ENCODE measurements at places on chromosomes 2 and 18. TPM values are rescaled to one million over a fixed set of nuclear protein-coding genes. Genes with fewer than 3 reads are reported as not detected.
A peak's percentile ranks its signal among the peaks of the same experiment; 100 is the strongest.

DNA sequence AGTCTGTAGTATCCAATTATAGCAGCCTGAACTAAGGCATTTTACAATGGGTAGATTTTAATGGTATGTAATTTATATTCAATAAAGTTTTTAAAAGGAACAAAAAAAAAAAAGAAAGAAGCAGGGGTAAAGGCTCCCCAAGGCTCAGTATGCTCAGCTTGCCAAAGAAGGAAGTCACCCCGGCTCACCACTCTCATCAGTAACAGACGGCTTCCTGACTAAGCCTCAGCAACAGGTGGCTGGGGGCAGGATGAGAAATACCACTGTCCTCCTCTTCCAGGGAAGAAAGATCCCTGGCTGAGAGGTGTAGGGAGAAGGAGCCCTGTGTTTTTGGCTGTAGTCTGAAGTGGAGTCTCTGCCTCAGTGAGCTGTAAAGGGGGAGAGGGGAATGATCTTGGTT lies 121.2 kb downstream of the ARHGEF4 start:
- peaks cover under 1% of the 10 kb centered on the region for H3K4me1 ChIP-seq
- H3K4me3 ChIP-seq = no peak overlapping the region
- no peak overlapping the region for H3K27ac ChIP-seq
- DNase-seq = no peak
- H3K27me3 ChIP-seq = no peaks in the 10 kb centered on the region

- H3K4me1 ChIP-seq = no peaks in the 10 kb centered on the region
- H3K36me3 ChIP-seq = no peaks in the 10 kb centered on the region
- H3K27me3 ChIP-seq = no peaks in the 10 kb centered on the region
- DNase-seq = no peak
- H3K27ac ChIP-seq = no peak overlapping the region
These were observed 62.3 kb upstream of the YWHAQ start for GRCh38 chr2:9693196-9693491.

GRCh38 chr2:18588049-18588448 lies 1.3 kb downstream of the NT5C1B start:
- no peak overlapping the region for H3K27ac ChIP-seq
- H3K27me3 ChIP-seq = no peaks in the 10 kb centered on the region
- no peaks in the 10 kb centered on the region for H3K4me1 ChIP-seq

DNA sequence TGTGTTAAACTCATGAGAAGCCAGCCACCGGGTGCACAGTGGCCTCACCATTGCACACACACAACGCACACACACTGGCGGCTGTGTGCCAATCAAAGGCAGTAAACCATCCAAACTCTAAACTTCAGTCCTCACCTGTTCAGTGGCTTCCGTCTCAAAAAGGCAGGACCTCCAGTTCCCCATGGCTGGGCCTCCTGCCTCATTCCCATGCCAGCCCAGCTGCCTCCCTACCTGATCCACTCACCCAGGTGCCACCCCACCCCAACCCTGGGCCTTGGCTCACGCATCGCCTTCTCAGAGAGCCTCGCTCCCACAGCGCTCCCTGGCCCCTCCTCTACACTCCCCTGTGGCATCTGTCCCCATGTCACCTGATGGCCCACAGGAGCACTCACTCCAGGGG lies 190.9 kb downstream of the EIPR1 start:
- H3K27me3 ChIP-seq = no peaks in the 10 kb centered on the region
- H3K27ac ChIP-seq = no peak overlapping the region
- no peak for DNase-seq
- no peaks in the 10 kb centered on the region for H3K4me1 ChIP-seq

DNA sequence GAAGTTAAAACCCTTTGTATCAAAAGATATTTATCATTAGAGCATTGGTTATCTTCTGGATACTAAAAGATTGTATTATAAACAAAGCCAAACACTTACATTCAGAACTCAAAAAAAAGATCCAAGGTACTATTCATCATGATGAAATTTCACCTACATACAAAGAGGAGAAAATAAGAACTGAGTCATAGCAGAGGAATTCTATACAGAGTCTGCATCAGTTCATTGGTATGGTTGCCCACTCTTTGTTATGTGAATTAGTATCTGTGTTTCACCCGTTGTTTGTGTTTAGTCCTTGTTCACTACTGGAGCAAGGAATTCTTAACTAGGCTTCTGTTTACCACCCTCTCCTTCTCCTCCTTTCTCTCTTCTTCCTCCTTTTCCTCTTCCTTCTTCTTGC lies 157.9 kb downstream of the LNPK start:
- H3K36me3 ChIP-seq = no peaks in the 10 kb centered on the region
- H3K27ac ChIP-seq = no peak overlapping the region
- H3K27me3 ChIP-seq = no peaks in the 10 kb centered on the region
- no peaks in the 10 kb centered on the region for H3K4me1 ChIP-seq
- H3K4me3 ChIP-seq = no peak overlapping the region

- no peaks in the 10 kb centered on the region for H3K36me3 ChIP-seq
- no peak overlapping the region for H3K4me3 ChIP-seq
- no peak for DNase-seq
- H3K27me3 ChIP-seq = no peaks in the 10 kb centered on the region
- H3K27ac ChIP-seq = no peak overlapping the region
- no peaks in the 10 kb centered on the region for H3K4me1 ChIP-seq
These were observed 100.5 kb downstream of the SCG2 start for GRCh38 chr2:223501641-223502040.

DNA sequence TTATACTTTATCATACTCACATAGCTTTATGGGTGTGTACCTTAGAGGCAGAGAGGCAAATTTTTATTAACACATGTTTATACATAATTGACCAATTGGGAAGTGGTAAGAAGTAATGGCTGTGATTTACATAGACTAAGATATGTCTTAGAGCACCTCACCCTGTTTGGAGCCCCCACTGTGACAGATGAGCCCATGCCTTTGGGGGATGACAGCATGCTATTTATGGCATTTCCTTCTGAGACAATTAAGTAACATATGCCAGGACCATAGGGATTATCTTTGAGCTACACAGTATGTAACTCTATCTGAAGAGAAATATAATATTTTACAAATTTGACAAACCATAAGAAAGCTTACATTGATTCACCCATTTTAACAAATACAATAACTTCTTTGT lies 1655.3 kb upstream of the ACVR2A start:
- no peak overlapping the region for H3K4me3 ChIP-seq
- no peaks in the 10 kb centered on the region for H3K36me3 ChIP-seq
- H3K27me3 ChIP-seq = no peaks in the 10 kb centered on the region
- no peak for DNase-seq

- no peak overlapping the region for H3K27ac ChIP-seq
- DNase-seq = no peak
- H3K4me3 ChIP-seq = no peak overlapping the region
These were observed 59.7 kb downstream of the EXOC6B start for GRCh38 chr2:72765997-72766609.

DNA sequence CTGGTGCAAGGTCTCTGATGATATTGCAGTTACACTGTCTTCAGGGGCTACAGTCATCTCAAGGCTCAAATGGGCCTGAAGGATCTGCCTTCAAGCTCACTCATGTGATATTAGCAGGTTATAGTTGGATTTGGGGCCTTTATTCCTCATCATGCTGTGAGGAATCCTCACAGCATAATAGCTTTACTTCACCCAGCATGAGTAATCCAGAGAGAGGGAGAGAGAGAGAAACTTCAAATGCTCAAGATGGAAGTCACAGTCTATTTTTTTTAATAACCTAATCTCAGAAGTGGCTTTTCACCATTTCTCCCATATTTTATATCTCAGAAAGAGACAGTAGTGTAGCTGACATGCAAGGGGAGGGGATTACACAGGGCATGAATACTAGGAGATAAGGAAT lies 658.7 kb downstream of the EPHA4 start:
- H3K4me3 ChIP-seq = no peak overlapping the region

DNA sequence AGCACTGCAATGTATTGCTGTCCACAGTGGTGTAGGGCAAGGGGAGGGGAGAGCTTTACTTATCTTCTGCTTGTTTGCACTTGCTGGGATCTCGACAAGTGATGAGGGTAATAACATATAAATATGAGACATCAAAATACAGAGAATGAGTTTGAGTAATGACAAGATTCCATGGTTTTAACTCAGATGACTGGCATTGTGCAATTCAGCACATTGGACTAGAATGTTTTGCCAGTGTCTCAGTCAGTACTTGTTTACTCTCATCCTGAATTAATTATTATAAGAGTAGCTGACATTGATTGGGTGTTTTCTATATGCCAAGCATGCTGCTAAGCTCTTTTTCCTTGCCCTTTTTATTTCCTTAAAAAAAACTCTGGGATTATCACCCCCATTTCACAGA lies 306.7 kb upstream of the MMADHC start:
- no peak for DNase-seq
- H3K27me3 ChIP-seq = no peaks in the 10 kb centered on the region
- H3K4me1 ChIP-seq = no peaks in the 10 kb centered on the region
- H3K4me3 ChIP-seq = no peak overlapping the region

GRCh38 chr2:168345601-168346000 lies 98.2 kb upstream of the STK39 start:
- DNase-seq = no peak
- H3K4me1 ChIP-seq = peaks cover 16% of the 10 kb centered on the region
- no peak overlapping the region for H3K4me3 ChIP-seq
- no peaks in the 10 kb centered on the region for H3K27me3 ChIP-seq
- H3K36me3 ChIP-seq = no peaks in the 10 kb centered on the region

DNA sequence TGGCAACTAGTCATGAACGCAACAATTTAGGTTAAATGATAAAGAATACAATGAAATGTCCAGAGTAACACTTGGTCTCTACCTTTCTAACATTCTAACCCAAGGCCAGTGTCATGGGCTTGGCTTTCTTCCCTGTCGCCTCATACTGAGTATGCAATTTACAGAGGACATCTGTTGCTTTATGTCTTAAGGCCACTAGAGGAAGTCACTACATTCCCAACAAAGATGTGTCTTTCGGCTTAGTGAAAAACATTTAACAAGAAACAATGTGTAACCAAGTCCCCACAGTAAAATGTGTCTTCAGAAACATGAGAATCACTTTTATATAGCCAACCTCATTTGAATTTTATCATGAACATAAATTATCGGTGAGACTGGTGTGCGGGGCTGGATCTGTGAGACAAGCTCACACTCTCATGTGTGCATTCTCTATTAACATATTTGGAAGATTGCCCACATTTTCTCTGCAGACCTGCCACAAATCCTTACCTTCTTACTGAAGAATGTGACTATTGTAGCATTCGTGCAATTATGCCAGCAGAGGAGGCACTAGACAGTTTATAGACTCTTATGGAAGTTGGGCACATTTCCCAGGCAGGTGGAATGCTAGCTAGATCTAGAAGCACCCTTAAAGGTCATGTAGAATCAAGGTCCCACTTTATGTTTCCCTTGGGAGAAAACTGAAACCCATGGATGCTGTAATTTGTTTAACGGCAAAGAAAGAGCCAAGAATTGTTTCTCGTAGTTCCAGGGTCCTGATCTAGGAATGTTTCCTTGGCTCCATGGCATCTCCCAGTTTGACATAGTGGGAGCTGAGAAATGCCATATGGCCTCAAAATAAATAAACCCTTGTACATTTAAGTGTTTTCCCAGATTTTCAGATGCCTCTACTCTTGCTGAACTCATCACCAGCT lies 101.8 kb downstream of the CD226 start:
- no peak overlapping the region for H3K27ac ChIP-seq
- no peak overlapping the region for H3K4me3 ChIP-seq
- H3K27me3 ChIP-seq = no peaks in the 10 kb centered on the region
- peak; percentile 12 for DNase-seq
- no peaks in the 10 kb centered on the region for H3K36me3 ChIP-seq
- no peaks in the 10 kb centered on the region for H3K4me1 ChIP-seq

- no peaks in the 10 kb centered on the region for H3K4me1 ChIP-seq
- no peaks in the 10 kb centered on the region for H3K36me3 ChIP-seq
- no peak for DNase-seq
These were observed 51.7 kb upstream of the MYL1 start for GRCh38 chr2:210366675-210367080.

- H3K27ac ChIP-seq = no peak overlapping the region
- no peak for DNase-seq
- no peaks in the 10 kb centered on the region for H3K36me3 ChIP-seq
- H3K4me3 ChIP-seq = no peak overlapping the region
- no peaks in the 10 kb centered on the region for H3K4me1 ChIP-seq
These were observed 34.9 kb downstream of the CCDC88A start for GRCh38 chr2:55384786-55385185.

GRCh38 chr2:147660680-147661079 lies 184.1 kb upstream of the ACVR2A start:
- H3K36me3 ChIP-seq = no peaks in the 10 kb centered on the region
- no peak overlapping the region for H3K27ac ChIP-seq
- H3K4me3 ChIP-seq = no peak overlapping the region
- no peaks in the 10 kb centered on the region for H3K4me1 ChIP-seq
- no peak for DNase-seq

DNA sequence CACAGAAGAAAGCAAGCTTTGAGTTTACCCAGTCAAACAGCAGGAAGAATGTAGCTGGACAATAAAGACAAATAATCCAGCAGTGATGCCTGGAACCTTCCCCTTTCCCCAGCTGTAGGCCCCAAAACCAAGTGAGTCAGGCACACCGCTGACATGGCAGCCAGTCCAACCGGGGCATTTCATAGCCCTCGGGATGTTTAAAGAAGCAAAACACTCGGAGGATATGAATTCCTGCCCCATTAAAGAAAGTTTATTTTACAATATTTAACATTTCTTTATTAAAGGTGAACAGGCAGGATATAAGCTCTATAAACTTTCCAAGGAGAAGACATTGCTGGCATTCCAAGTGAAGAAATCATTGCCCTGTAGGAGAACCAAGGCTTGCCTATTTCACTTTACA lies 507.6 kb upstream of the TNP1 start:
- no peak for DNase-seq
- H3K27ac ChIP-seq = no peak overlapping the region
- no peak overlapping the region for H3K4me3 ChIP-seq
- H3K27me3 ChIP-seq = no peaks in the 10 kb centered on the region
- no peaks in the 10 kb centered on the region for H3K36me3 ChIP-seq

GRCh38 chr2:58449286-58450010 lies 208.3 kb upstream of the FANCL start:
- no peak overlapping the region for H3K27ac ChIP-seq
- H3K36me3 ChIP-seq = no peaks in the 10 kb centered on the region
- no peak overlapping the region for H3K4me3 ChIP-seq
- no peaks in the 10 kb centered on the region for H3K27me3 ChIP-seq

GRCh38 chr18:9771977-9772660 lies 64.0 kb downstream of the RAB31 start:
- H3K4me1 ChIP-seq = peaks cover 7% of the 10 kb centered on the region
- H3K36me3 ChIP-seq = no peaks in the 10 kb centered on the region
- no peak overlapping the region for H3K4me3 ChIP-seq
- DNase-seq = no peak
- no peaks in the 10 kb centered on the region for H3K27me3 ChIP-seq

- no peaks in the 10 kb centered on the region for H3K27me3 ChIP-seq
- no peak overlapping the region for H3K4me3 ChIP-seq
- H3K36me3 ChIP-seq = no peaks in the 10 kb centered on the region
- H3K27ac ChIP-seq = no peak overlapping the region
- DNase-seq = no peak
These were observed 261.8 kb upstream of the RAB6C start for GRCh38 chr2:129717560-129718130.

GRCh38 chr18:39624961-39625360 lies 2059.4 kb upstream of the CELF4 start:
- DNase-seq = no peak
- H3K36me3 ChIP-seq = no peaks in the 10 kb centered on the region
- no peak overlapping the region for H3K4me3 ChIP-seq
- H3K4me1 ChIP-seq = no peaks in the 10 kb centered on the region
- no peaks in the 10 kb centered on the region for H3K27me3 ChIP-seq
- no peak overlapping the region for H3K27ac ChIP-seq

The ERBB4 gene
- 4.4 TPM for total RNA-seq

The PXDN gene
- 7.0 TPM for total RNA-seq

The TCF23 gene
- total RNA-seq = 0.66 TPM

The SP140 gene
- 0.52 TPM for total RNA-seq

The KRTCAP3 gene
- total RNA-seq = 11.9 TPM

The BMPR2 gene
- 13.7 TPM for total RNA-seq

Data from body of pancreas (tissue), 4 donors.